ENCODE measurements at places on chromosomes 2 and 18. TPM values are rescaled to one million over a fixed set of nuclear protein-coding genes. Genes with fewer than 3 reads are reported as not detected.

DNA sequence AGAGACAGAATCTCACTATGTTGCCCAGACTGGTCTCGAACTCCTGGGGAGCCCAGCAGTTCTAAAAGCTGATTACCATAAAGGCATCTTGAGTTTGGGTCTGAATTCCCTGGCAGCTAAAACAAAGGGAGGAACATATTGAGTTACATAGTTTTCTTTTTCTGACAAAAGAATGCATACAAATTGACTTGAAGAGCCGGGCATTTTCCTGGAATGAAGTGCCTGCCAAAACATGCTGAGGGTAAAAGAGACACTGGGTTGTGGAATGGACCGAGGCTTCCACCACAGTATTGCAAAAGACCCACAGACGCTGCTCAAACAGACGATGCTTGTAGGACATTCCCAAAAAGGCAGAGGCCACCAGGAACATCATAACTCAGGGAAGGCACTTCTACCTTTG lies 35.1 kb upstream of the ROCK2 start:
- DNase-seq = no peak

DNA sequence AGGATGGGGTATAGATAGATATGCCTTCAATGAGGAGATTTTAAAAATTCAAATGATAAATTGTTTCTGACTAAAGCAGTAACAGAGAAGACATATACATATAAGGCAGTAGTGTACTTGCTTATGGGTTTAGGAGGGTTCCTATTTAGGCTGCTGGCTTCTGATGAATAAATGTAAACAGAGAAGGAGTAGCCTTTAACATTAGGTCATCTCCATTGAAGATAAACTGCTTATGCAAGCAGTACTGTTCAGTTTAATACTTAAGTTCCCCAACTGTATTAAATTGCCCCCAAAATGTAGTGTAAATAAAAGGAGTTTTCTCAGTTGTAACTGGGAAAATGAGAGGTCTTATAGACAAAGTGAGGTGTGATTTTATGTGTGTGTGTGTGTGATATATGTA lies 217.7 kb upstream of the TMEFF2 start:
- no peak for DNase-seq

DNA sequence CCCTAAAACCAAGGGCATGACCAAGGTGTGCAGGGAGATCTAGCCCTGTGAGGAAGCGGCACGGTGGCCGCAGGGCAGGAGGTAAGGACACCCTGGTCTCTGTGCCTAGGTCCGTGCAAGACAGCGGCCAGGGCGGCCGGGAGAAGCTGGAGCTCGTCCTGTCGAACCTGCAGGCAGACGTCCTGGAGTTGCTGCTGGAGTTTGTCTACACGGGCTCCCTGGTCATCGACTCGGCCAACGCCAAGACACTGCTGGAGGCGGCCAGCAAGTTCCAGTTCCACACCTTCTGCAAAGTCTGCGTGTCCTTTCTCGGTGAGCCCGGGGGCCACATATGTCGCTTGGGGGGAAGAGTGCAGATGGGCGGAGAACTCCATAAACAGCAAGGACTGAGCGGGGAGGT lies 235.4 kb downstream of the ATAD2B start:
- no peak for DNase-seq

- peak; percentile 18 for DNase-seq
Measured at GRCh38 chr2:85578243-85579180, 1.1 kb downstream of the VAMP8 start.

DNA sequence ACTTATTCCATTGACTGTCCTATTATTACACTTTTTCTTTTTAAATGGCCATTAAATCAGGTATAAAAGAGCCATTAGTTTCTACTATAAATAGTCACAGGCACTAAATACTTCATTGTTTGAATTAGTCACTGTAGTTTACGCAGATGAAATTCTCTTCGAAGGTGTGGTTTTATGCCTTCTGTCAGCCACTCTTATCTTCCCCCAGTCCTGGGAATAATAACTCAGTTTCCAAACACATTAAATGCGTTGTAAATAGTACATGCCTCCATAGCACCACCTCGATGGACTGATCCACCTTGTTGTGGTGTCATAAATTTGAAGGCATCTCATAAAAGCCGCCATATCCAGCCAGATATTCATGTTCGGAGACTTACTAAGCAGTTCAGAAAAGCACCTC lies 72.1 kb upstream of the PARD3B start:
- no peak for DNase-seq

Gene SERPINB12
- total RNA-seq = not detected

Data from Calu3 (cell line).